ENCODE measurements at places on chromosomes 5 and 9. TPM values are rescaled to one million over a fixed set of nuclear protein-coding genes. Genes with fewer than 3 reads are reported as not detected.
A peak's percentile ranks its signal among the peaks of the same experiment; 100 is the strongest.

DNA sequence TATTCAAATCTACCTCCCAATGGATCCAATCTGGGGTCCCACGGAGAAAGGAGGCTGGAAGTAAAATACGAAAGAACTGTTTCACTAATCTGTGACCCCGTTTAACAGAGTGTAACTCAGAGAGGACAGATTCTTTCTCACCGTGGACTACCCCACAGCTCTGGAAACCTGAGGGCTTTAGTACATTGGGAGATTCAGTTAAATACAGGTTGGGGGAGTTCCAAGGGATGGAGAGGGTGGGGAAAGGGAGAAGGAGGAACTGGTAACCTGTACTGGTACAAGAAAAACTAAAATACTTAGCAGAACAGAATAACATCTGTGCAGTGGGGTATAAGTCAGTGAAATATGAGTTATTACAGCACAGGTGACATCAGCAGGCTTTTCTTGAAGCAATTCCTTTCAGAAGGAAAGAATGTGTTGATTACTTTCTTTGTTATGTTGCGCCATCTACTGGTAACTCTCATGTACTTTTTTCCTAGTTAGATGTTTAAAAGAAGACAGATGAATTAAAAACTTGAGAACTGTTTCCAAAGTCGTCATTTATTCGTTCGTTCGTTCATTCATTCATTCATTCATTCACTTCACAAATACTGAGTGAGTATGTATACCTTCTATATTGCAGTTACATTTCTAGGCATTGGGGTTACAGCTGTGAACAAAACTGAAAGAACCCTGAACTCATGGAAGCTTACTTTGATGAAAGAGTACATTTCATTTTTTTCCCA, 30.0 kb upstream of the STOM start:
- no peaks in the 10 kb centered on the region for H3K36me3 ChIP-seq
- no peaks in the 10 kb centered on the region for H3K4me1 ChIP-seq
- no peak for DNase-seq
- no peak overlapping the region for H3K4me3 ChIP-seq

- H3K4me1 ChIP-seq: no peaks in the 10 kb centered on the region
- H3K27ac ChIP-seq: no peak overlapping the region
- no peak overlapping the region for H3K4me3 ChIP-seq
- no peak for DNase-seq
- H3K27me3 ChIP-seq: no peaks in the 10 kb centered on the region
Measured at GRCh38 chr5:132210944-132211343, 16.7 kb downstream of the P4HA2 start.

DNA sequence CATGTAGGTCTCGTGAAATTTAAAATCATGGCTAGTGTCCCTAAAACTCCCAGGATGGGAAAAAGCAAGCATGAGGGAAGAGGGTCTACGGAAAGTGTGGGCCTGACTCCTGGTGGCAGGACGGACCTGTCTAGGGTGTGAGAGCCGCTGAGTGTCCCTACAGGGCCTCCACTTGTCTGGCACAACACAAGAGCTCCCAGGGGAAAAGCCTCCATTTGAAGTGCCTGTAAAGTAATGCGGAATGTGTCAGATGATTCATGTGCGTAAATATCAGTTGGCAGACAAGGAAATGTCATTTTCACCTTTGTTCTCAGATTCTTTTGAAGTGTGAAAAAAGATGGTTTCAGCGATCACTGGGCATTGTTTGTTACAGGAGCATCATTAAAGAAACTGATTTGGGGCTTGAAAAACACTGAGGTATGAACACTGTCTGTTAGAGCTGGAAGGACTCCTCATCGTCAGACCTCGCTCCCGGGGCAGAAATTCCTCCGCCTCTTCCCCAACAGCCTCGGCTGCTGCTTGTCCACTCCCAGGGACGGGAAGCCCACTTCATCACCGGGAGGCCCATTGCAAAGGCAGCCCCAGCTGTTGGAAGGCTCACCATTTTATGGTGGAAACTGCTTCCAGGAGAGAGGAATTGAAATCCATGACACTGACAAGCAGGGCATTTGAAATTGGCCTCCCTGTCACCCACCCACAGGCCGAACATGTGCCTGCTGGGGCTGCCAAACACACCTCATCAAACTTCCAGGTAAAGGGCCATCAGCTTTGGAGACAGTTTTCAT, 240.8 kb downstream of the FSTL4 start:
- H3K27ac ChIP-seq: no peak overlapping the region
- no peak for DNase-seq

- H3K4me3 ChIP-seq: no peak overlapping the region
- H3K4me1 ChIP-seq: no peaks in the 10 kb centered on the region
- no peaks in the 10 kb centered on the region for H3K36me3 ChIP-seq
- H3K27me3 ChIP-seq: no peaks in the 10 kb centered on the region
Measured at GRCh38 chr5:6872441-6873160, 159.4 kb downstream of the TENT4A start.

DNA sequence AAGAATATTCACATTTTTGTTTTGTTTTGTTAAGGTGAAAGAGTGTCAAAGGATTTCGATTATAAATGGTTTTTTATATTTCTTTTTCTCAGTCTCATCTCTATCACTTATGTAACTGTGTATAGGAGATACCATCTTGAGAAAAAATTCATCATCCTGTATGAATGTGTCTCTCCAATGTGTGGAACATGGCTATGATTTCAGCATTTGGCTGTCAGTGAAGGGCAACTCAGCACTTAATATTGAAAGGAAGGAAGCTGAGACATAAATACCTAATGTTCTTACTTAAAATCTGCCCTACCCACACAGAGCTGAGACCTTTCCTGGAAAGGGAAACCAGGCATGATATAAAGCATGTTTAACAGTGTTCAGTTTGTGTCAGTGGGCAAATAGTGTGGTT, 474.2 kb upstream of the RIOK2 start:
- no peak overlapping the region for H3K27ac ChIP-seq
- DNase-seq: no peak
- H3K27me3 ChIP-seq: no peaks in the 10 kb centered on the region
- H3K4me1 ChIP-seq: no peaks in the 10 kb centered on the region

DNA sequence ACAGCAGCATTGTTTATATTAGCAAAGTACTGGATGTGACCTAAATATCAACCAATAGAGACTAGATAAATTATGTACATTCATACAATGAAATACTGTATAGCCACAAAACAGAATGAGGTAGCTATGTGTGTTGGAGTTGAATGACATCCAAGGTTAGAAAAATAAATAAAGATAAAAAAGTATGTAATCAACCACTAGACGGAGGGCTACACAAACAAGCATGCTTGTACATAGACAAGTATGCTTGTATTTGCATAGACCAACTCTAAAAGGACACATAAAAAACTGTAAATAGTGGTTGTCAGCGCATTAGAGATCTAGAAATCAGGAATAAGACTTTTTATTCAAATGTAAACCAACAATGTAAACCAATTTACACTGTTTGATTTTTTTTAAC, 3.0 kb downstream of the FEM1C start:
- no peak for DNase-seq
- peak overlapping the region; percentile 88 for H3K4me3 ChIP-seq
- H3K4me1 ChIP-seq: no peaks in the 10 kb centered on the region
- H3K27ac ChIP-seq: no peak overlapping the region
- H3K27me3 ChIP-seq: no peaks in the 10 kb centered on the region

DNA sequence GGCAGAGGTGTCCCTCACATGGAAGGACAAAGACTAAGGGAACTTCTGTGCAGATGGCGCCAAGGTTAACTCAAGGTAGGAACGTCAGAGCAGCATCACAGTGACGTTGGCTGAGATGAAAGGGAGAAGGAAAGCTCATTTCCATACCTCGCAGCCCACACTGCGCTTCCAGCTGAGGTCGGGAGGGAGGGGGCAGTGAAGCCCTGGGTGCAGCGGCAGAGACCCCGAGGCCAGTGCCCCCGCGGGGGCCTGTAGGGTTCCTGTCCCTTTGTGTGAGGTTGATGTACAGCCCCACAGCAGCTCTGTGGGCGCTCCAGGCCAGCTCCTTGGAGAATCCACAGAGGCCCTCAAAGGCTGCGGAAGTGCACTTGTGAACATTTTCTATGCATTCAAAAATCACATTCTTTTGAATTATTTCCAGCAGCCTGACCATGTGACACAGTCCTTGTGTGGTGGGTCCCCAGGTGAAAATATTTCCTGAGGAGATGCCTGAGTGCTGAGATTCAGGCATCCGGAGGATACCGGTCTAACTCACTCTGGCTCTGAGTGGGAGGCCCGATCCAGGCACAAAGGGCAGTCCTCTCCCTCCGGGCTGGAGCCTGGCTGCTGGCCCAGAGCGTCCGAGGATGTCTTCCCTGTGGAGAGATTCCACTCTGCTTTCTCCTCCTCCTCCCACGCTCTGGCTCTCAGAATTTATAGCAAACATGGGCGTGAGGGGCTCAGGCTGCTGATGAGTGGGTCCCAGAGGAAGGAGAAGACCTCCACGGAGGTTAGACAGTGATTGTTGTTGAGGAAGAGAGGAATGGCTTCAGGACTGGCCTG, 150.7 kb downstream of the ICE1 start:
- H3K27ac ChIP-seq: no peak overlapping the region
- H3K4me1 ChIP-seq: 0 out of 2 replicates have a peak, but pooled peaks cover 1% of the 10 kb centered on the region
- H3K36me3 ChIP-seq: no peaks in the 10 kb centered on the region
- H3K4me3 ChIP-seq: no peak overlapping the region
- DNase-seq: no peak

GRCh38 chr5:3320317-3320875, 275.2 kb upstream of the IRX1 start:
- H3K4me1 ChIP-seq: no peaks in the 10 kb centered on the region
- no peak for DNase-seq
- H3K4me3 ChIP-seq: no peak overlapping the region
- no peaks in the 10 kb centered on the region for H3K36me3 ChIP-seq
- H3K27ac ChIP-seq: no peak overlapping the region

GRCh38 chr9:7325995-7326394, 473.6 kb downstream of the DMAC1 start:
- no peak overlapping the region for H3K27ac ChIP-seq
- no peaks in the 10 kb centered on the region for H3K27me3 ChIP-seq
- no peaks in the 10 kb centered on the region for H3K36me3 ChIP-seq
- no peak overlapping the region for H3K4me3 ChIP-seq
- H3K4me1 ChIP-seq: no peaks in the 10 kb centered on the region
- no peak for DNase-seq

GRCh38 chr5:80926979-80927656, 33.0 kb upstream of the RASGRF2 start:
- no peak overlapping the region for H3K27ac ChIP-seq
- H3K27me3 ChIP-seq: no peaks in the 10 kb centered on the region
- H3K4me1 ChIP-seq: no peaks in the 10 kb centered on the region
- DNase-seq: no peak
- no peak overlapping the region for H3K4me3 ChIP-seq

GRCh38 chr9:136634904-136635303, 27.8 kb upstream of the EGFL7 start:
- peaks cover 4% of the 10 kb centered on the region for H3K4me1 ChIP-seq
- H3K27me3 ChIP-seq: no peaks in the 10 kb centered on the region
- no peak for DNase-seq
- no peak overlapping the region for H3K27ac ChIP-seq
- H3K4me3 ChIP-seq: no peak overlapping the region

DNA sequence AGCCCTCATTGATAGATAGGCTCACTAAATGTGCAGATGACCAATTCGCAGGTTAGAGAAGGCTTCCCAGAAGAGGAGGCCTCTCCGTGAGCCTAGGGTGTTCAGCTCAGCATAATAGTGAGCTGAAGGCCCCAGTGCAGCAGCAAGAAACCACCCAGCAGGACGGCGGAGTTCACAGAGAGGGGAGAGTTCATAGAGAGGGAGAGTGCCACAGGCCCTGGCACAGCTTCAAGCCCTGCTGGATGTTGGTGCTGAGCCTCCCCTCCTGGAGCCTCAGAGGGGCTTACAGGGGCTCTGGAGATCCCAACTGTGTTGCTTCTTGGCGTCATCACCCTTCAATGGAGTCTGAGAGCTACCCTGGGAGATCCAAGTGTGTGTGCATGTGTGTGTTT, 2.1 kb downstream of the SLC22A5 start:
- no peak overlapping the region for H3K27ac ChIP-seq
- H3K36me3 ChIP-seq: no peaks in the 10 kb centered on the region
- DNase-seq: no peak

DNA sequence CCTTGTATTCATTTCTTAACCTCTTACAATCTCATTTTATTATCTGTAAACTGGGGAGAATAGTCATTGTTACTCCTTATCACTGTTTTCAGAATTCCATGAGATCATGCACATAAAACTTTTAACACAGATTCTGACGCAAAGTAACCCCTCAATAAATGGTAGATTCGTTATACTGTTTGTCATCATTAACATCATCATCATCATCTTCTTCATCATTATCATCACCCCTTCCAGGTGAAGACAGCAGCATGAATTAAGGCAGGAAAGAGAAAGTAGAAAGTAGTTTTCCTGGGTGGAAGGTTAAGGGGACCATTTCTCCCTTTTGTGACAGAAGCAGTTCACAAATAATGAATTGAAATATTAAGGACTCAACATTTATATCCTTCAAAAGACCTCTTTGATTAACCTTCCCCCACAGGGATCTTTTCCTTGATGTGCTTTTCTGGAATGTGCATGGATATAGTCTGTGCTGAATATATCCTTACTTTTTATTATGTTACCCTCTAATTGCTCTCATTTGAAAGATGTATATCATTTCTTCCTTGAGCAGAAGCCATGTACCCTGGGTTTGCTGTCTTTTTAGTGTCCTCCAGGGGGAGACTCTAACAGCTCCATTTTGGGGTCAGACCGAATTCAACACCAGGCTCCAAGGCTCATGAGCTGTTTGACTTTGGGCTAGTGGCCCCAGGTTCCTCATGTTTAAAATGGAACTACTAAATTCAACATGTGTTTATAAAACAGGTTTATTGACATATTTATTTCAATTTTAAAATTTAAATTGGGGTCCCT, 1029.9 kb upstream of the WWC1 start:
- DNase-seq: no peak
- no peak overlapping the region for H3K4me3 ChIP-seq
- no peaks in the 10 kb centered on the region for H3K36me3 ChIP-seq
- H3K27me3 ChIP-seq: no peaks in the 10 kb centered on the region

- no peaks in the 10 kb centered on the region for H3K36me3 ChIP-seq
- H3K27ac ChIP-seq: no peak overlapping the region
- H3K4me3 ChIP-seq: no peak overlapping the region
- H3K4me1 ChIP-seq: no peaks in the 10 kb centered on the region
- no peak for DNase-seq
Measured at GRCh38 chr5:17061973-17062470, 125.9 kb upstream of the MYO10 start.

DNA sequence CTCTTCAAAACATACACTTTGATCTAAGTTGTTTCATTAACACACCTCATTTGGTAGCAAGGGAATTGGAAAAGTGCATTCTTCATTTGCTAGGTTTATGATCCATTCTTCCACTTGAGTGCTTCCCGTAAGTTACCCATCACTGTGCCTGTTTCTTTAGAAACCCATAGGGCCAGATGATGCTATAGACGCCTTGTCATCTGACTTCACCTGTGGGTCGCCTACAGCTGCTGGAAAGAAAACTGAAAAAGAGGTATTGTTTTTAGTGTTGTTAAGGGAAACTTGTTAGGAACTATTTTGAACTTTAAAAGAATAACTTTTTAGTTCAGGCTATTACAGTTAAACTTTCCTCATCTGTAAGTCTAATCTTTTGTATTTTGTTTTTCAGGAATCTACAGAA, 66.6 kb downstream of the ERAP1 start:
- no peak overlapping the region for H3K27ac ChIP-seq
- no peak for DNase-seq
- no peaks in the 10 kb centered on the region for H3K4me1 ChIP-seq
- no peak overlapping the region for H3K4me3 ChIP-seq
- H3K36me3 ChIP-seq: 0 out of 2 replicates have a peak, but pooled peaks cover 6% of the 10 kb centered on the region
- no peaks in the 10 kb centered on the region for H3K27me3 ChIP-seq

The NUTM2G gene
- 0.42 TPM for polyA plus RNA-seq

The NME5 gene
- polyA plus RNA-seq: 0.48 TPM

The GRM6 gene
- polyA plus RNA-seq: 0.02 TPM

The CDC25C gene
- 12.1 TPM for polyA plus RNA-seq

The MLANA gene
- polyA plus RNA-seq: not detected

The LECT2 gene
- polyA plus RNA-seq: not detected

The SUSD1 gene
- polyA plus RNA-seq: 2.8 TPM

The ANKRD34B gene
- 0.91 TPM for polyA plus RNA-seq

The SLC4A9 gene
- 0.24 TPM for polyA plus RNA-seq

The CCDC192 gene
- not detected for polyA plus RNA-seq

Measured in H1 (cell line).